ENCODE measurements at places on chromosomes 12 and 14.

GRCh38 chr14:89340200-89341181 is 76.5 kb downstream of the FOXN3 start:
- no peak for DNase-seq

DNA sequence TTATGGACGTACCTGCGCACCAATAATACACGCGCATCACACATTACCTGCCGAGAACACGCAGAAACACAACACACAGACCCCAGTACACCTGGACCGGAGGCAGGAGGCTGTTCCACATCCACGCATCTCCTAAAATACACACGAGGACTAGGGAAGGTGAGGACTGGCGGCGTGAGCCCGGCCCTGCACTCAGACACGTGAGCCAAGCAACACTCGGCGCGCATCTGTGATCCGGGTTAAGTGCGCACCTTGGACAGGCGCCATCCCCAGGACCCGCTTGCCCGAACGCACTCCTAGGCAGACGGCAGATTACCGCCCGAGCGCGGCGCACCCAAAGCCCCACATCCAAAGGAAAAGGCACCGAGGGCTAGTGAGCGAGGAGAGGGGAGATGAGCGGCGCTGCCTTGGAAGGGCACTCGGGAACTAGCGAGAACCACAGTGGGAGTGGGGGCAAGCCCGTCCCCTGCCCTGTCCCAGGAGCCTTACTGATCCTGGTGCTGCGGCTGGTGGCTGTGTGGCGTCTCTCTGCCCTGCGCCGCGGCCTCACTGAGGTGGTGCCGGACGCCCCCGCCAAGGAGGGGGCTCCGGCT is 417 bp downstream of the GLS2 start:
- no peak for DNase-seq

DNA sequence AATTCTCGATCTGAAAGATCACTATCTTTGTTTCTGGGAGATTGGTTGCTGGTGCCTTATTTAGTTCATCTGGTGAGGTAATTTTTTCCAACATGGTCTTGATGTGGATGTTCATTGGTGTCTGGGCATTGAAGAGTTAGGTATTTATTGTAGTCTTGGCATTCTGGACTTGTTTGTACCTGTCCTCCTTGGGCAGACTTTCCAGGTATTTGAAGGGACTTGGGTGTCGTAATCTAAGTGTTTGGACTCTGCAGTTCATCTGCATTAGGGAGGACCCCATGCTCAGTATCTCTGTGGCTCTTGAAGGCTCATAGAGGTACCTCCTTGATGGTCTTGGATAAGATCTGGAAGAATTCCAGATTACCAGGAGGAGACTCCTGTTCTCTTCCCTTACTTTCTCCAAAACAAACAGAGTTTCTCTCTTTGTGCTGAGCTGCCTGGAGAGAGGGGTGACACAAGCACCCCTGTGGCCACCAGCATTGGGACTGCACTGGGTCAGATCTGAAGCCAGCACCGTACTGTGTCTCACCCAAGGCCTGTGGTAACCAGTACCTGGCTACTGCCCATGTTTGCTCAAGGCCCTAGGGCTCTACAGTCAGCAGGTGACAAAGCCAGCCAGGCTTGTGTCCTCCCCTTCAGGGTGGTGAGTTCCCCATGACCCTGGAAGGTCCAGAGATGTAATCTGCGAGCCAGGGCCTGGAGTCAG is 5.3 kb downstream of the A2ML1 start:
- DNase-seq = no peak

DNA sequence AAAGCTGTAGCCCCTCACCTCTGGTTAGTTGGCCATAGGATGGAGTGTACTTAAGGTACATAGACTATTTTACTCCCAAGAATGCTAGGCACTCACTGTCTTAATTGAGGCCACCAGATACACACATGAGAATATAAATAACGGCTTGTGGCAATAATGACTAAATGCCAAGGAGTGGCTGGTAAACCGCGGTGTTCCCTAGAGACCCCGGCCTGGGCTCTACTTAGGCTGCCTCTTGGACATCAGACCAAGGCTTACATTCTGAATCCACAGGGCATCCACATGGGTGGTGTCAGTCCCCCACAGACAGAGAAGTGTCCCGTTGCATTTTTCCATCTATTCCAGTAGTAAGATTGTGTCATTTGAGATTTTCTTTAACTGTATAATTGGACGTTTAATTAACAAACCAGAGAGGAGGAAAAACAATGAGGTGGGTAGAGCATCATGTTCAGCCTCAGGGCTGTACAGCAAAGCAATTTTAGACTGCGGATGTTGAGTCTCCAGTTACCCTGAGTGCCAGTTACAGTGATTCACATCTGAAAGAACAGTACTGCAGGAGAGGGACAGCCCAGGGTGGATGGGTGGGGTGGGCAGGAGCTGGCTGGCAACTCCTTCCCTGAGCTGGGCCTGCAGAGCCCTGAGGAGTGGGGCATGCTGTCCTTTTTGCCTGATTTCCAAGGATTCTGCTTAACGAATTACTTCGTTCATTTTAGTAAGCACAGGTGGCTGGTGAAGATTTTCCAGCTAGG is 20.5 kb downstream of the CKB start:
- no peak for DNase-seq

DNA sequence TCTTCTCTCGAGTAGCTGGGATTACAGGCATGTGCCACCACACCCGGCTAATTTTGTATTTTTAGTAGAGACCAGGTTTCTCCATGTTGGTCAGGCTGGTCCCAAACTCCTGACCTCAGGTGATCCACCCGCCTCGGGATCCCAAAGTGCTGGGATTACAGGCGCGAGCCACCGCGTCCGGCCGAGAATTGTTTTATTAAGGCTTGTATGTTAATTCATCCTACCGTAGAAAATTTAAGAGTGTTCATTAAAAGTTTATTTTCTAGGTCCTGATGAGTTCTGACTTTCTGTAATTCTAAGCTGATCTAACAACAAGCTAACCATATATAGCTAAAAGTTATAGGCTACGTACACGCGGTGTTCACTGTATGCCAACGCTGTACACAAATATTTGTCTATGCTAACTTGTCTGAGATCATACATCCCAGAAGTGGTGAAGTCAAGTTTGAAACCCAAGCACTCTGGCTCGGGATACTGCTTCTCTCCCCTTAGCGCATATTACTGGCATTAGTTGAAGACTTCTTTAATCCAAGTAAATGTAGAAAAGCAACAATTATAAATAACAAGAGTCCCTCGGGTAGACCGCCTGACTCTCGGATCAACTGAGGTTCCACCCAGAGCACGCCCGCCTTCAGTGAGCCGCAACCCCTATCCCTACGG is 570 bp upstream of the MRPS35 start:
- DNase-seq = no peak
